SW480 (cell line): ENCODE measurements at places on chromosomes 6 and 20.
A peak's percentile ranks its signal among the peaks of the same experiment; 100 is the strongest.

DNA sequence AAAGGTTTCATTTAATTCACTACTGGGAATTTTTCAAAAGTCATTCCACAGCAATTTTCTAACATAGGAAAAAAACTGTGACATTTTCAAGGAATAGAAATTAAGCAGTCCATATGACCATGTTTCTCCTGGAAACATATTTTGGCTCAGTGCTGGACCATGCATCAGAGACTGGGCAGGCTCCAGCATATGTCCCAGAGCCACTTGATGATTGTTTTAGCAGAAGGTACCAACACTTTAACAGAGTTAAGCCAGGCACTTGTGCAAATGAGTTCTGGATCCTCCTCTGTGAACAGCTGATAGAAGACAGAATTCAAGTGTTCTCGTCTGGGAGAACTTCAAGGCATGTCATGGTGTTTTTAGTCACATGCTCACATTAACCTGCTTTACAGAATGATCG is 516.3 kb downstream of the COL12A1 start:
- DNase-seq: no peak

GRCh38 chr20:52904837-52905236 is 67.3 kb upstream of the TSHZ2 start:
- no peak for DNase-seq

DNA sequence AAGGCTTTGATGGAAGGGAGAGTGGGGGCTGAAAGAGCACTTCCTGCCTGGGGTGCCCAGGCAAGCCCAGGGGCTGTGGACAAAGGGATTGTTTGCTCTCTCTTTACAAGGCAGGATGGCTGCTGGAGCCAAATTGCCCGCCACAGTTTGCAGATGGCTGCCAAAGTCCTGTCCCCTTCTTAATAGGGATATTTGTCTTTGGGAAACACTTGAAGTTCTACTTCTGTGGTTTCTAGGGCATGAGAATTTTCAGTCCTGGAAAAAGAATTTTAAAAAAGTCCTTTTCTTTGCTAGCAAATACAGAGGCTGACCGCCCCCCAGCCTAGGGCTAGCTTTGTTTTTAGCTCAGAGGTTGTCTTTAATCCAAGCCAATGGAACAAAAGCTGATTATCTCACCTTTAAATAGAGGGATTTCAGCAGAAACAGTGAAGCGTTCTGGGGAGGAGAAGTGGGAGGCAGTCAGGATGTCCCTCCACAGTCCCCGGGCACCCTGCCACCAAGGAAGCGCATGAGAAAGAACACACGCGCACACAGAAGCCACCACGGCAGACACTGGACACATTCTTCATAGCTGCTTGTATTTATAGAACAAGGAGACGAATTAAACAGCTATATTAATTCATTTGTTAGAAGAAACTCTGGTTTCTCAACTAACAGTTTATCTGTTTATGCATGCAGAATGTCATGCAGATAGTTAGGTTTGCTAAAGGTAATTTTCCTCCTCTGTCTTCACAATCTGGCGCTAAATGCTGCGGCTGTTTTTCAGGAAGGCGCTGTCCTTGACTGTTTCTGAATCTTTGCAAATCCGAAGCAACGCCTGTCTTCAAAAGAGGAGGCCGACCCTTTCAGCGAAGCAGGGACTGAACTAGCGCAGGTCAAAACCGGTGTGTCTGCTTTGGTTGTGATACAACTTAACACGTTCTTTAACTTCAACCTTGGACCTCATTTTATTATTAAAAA is 736.9 kb downstream of the QKI start:
- DNase-seq: no peak

DNA sequence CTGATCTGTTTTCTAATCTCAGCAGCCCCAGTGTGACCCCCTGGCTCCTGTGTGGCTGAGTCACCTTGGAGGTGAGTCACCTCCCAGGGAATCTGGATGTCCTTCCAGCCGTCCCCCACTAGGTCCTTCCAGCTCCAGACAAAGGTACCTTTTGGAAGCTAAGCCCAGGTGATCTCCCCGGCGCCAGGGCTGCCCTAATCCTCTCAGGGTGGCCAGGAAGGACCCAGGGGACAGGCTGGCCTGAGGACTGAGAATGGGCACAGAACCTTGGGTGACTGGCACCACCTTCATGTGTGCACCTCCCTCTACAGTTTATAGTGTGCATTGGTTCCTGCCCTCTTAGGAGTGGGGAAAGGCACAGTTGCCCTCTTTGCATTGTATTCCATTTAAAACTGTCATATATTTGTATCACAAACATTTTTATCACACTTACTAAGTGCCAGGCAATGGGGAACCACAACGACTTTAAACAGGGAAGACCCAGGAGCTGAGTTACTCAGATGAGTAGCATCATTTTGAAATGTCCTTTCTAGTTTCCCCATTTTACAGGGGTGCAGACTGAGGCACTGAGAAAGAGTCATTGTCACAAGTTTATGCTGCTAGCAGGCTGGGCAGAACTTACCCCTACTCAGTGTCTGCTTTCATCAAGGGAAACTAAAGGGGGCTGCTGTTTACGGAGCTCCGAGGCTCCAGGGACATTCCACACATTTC is 2.6 kb upstream of the BPIFB4 start:
- peak; percentile 66 for DNase-seq

GRCh38 chr6:142679907-142680700 is 264.9 kb downstream of the HIVEP2 start:
- DNase-seq: no peak
